Stimulated activated CD4-positive, alpha-beta T cell treated with anti-CD3 and anti-CD28 coated beads, Interleukin-12 subunit alpha, Interleukin-12 subunit beta, amount 100 ng/mL, for 4 hours (primary cell): ENCODE measurements at places on chromosomes 6 and 20.

DNA sequence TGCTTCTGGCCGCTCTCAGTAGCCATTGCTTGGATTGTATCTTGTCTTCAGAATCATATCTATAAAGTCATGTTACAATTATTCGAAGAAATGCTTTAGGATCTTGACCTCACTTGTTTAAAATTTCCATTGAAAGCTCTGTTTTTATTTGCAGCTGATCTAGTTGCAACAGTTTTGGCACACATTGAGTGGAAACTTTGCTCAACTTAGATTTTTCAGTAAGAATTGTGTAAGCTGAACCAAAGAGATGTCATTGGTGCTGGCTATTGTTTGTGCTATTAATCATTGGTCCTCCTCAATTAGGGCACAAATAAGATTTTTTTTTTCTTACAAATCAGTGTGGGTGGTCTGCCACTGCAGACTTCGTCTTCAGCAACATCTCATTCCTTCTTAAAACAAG, 649.2 kb downstream of the MMUT start:
- no peak for DNase-seq

DNA sequence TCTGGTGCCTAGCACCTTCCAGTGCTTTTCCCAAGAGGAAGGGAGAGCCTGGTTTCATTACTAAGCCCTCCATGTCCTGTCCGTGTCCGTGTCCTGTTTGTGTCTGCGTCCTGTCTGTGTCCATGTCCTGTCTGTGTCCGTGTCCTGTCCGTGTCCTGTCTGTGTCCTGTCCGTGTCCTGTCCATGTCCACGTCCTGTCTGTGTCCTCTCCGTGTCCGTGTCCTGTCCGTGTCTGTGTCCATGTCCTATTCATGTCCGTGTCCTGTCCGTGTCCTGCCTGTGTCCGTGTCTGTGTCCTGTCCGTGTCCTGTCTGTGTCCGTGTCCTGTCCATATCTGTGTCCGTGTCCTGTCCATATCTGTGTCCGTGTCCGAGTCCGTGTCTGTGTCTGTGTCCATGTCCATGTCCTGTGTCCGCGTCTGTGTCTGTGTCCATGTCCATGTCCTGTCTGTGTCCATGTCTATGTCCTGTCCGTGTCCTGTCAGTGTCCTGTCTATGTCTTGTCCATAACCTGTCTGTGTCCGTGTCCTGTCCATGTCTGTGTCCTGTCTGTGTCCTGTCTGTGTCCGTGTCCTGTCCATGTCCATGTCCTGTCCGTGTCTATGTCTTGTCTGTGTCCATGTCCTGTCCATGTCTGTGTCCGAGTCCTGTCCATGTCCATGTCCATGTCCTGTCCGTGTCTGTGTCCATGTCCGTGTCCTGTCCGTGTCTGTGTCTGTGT, 54.4 kb upstream of the BHLHE23 start:
- DNase-seq, result no peak

GRCh38 chr6:109512271-109512817, 29.3 kb upstream of the ZBTB24 start:
- no peak for DNase-seq

- DNase-seq, result no peak
Measured at GRCh38 chr6:13373488-13373886, 45.1 kb upstream of the TBC1D7 start.

- no peak for DNase-seq
Measured at GRCh38 chr6:89098461-89098860, 17.9 kb downstream of the PNRC1 start.
